ENCODE measurements at places on chromosomes 7 and 10.
A peak's percentile ranks its signal among the peaks of the same experiment; 100 is the strongest.

GRCh38 chr7:19139706-19140327 is 5.4 kb downstream of the FERD3L start:
- no peak for DNase-seq

DNA sequence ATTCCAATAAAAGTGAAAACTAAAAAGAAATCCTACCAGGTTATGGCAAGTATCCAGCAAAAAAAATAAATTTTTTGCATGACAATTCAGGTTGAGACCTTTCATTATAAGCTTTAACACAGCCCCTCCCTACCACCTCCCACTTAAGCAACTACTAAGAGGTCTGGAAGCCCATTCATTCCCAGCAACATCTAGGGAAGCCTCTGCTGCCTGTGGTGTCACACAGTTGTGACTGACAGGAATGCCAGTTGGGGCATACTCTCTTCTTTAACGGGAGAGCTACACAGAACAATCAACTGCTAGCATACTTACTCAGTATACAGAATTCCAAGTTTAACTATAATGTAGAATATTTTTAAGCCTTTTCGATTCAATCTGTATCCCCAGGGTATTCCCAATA is 27.8 kb downstream of the ABI1 start:
- no peak for DNase-seq

GRCh38 chr10:29635711-29636144 is 957 bp upstream of the SVIL start:
- DNase-seq, result peak; percentile 14

- peak; percentile 65 for DNase-seq
These were observed 107.3 kb downstream of the SNX10 start for GRCh38 chr7:26398756-26399509.

GRCh38 chr7:1703441-1703840 is 33.4 kb downstream of the ELFN1 start:
- DNase-seq, result no peak

- no peak for DNase-seq
These were observed 12.3 kb downstream of the SFXN3 start for GRCh38 chr10:101043363-101043707.

DNA sequence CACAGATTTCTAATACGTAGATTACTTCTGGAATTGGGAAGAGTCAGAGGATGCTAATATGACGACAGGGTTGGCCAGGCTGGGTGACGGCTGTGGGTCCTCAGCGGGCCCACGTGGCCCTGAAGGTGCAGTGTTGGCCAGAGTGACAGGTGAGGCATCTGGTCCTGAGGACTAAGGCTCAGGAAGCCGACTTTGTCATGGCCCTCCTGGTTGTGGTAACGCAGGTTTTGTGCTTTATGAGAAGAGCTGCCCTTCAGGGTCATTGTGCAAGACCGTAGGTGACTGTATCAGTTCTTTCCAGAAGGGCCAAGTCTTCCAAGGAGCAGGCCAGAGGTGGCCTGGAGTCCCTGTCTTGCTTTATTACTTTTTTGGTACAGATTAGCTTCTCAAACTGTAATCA is 2.5 kb downstream of the EIF3B start:
- no peak for DNase-seq

GRCh38 chr7:144784943-144785342 is 50.9 kb downstream of the TPK1 start:
- no peak for DNase-seq

GRCh38 chr7:158442260-158442659 is 145.4 kb downstream of the PTPRN2 start:
- no peak for DNase-seq

DNA sequence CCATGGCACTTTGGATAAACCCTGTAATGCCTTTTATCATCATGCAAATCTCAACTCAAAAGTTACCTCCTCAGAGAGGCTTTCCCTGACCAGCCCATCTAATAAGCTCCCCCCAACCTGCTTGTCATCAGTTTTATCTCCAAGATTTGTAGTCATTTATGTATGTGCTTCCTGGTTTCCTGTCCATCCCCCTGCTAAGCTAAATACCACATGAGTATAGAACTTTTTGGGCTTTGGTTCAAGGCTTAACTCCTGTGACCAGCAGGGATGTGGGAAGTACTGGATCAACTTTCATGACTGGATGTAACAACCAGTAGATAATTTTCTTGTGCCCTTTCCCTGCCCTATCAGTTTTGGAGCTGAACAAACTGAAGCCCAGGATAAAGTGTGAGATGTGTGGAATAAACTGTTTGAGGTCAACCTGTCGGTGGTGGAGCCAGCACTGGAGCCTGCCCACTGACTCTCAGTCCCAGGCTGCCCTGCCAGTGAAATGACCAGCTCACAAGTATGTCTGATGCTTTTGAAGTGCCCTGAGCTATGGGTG is 148.6 kb downstream of the CYP26A1 start:
- no peak for DNase-seq

DNA sequence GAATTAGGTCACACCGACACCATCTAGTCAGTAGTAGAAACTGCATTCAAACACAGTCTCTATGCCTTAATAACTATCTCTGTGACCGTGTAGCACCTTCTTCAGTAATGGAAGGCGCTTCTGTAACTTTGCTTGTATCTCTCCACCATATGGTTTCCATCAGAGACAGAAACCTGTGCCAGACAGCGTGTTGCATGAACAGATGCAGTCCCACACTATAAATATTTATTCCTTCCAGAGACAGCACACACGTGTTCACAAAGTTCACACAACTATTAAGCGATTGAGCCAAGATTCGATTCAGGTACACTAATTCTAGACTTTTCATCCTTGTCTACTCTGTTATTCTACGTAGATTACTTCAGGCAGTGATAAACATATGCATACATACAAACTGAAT is 873.9 kb upstream of the MBL2 start:
- no peak for DNase-seq

DNA sequence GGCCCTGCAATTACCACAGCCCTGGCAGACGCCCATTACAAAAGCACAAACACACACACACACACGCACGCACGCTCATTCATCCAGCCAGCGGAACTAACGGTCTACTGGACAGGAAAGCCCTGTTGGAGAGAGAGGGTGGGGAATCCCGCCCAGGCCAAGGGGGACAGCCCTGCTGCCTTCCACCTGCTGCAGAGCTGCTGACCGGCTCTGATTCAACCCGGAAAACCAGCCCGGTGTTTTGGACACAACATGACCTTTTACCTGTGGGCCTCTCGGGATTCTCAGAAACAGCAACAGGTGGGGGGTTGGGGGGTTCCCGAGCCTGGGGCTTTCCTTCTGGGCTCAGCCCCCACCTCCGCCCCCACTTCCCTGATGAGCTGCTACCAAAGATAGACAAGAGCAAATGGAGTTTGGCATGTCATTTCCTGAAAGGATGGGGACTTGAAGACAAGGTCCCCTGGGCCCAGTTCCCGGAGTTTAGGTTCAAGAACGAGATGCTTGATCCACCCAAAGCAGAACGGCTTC is 18.5 kb upstream of the SERPINE1 start:
- DNase-seq, result no peak

DNA sequence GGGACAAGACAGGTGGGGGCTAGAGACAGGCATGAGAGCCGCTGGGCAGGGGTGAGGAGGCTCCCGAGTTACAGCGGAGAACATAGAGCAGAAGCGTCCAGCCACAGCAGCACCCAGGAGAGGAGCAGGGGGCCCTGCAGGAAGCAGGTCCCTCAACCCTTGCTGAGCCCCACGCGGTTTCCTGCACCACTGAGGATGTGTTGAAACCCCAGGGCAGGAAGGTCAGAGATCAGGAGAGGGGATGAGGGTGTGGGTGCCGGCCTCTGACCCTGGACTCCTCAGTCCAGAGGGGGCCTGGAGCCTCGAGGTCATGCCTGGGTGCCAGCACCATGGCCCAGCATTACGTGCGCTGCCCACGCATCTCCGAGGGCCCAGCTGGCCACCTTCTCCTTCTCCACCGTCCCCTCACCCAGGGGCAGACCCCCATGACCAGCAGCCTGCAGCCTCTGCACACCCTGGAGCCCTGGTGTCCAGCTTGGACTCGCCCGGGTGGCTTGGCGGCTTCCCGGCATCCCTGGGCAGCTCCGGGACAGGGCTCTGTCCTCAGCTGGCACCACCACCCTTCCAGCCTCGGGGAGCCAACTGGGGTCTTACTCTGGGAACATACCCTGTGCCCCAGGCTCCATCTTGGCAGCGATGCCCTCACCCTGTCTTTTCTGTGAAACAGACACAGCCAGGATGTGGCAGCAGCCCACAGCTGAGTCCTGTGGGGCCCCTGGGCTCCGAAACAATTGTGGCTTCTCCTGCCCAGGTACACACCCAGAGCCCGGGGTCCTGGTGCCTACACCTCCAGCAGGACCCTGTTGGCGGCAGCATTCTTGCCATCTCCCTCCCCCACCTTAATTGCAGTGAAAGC is 52.0 kb downstream of the STK32C start:
- no peak for DNase-seq

- DNase-seq, result no peak
These were observed 53.0 kb downstream of the PARP12 start for GRCh38 chr7:140009735-140010134.

DNA sequence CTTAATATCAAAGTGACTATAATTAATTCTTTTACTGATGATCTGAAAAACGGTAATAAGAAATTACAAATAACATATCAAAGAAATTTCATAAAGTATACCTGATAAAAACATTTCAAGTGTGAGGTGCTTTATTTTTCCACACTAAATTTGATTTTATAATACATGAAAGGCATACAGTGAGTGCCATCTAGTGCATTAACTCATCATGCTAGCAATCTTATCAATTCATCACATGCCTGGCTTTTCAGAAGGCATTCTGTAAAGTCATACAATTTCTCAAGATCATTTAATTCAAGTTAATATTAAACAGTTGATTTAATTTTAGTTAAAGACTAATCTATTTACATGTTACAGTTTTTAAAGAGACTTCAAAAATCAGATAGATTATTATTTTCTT is 1020.9 kb downstream of the GATA3 start:
- no peak for DNase-seq

GRCh38 chr10:94098896-94099295 is 105.2 kb downstream of the PLCE1 start:
- no peak for DNase-seq

- DNase-seq, result no peak
These were observed 41.3 kb downstream of the AVL9 start for GRCh38 chr7:32536585-32536984.

DNA sequence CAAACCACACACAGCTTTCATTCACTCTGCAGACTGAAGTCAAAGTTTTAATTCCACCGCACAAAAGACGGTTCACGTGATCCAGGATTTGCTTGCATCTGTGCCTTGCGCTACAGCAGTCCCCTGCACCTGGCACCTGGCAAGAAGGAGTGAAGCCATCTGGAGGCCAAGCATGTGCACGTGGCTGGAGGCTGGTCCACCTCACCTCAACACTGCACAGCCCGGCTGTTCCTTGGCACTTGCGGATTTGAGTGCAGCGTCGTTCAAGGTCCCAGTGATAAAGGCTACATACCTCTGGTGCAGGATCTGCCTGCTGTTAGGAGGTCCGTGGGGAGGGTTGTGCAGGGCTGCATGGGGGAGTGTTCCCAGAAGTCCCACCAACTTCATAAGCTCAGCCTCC is 248.5 kb upstream of the GRB10 start:
- DNase-seq, result no peak

DNA sequence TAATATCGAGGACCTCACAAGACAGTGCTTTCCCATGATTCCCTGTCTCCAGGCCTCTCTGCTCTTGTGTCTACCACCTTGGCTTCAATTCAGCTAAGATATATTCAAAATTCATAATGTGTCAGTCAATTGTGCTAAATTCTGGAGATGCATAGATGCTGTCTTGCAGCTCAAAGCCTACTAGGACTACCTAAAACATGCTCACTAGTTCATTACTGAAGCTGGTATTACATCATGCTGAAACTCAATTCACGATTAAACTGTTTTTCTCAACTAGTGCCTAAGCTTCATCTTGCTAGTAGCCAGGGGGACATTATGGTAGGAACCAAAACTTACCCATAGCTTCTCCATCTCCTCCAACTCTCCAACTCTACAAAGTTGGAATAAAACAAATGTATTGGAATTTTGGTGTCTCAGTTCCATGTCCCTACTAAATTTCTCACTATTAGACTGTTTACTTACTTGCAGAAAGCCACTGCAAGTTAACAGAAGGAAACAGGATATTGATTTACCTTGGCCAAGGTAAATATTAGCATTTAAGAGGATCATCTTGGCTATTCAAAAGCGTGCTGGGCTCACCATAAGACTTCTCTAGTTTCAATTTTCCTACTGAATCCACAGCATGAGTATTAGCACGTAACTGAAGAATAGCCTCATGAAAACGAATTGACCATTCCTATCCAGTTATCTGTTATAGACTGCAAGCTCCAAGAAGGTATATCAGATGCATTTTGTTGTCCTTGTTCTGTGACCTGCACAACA is 53.6 kb downstream of the CREB3L2 start:
- DNase-seq, result no peak

GRCh38 chr10:130336617-130337304 is 200.6 kb downstream of the GLRX3 start:
- DNase-seq, result no peak

DNA sequence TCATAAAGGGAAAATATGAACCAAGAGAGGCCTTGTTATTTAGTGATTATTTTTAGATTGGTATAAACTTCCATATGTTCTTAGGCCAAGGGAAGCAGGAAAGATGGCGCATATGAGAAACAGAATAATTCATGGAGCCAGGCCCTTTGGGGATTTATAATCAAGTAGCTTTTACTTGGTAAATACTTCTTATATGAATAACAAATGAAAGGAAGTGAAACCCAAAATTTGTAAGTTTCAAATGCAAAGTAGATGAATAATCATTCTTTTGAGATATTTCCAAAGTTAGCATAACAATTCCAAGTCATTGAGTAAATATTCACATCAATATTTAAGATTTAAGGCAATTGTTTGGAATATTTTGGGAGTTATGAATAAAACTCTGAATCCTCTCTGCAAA is 13.9 kb upstream of the OPTN start:
- DNase-seq, result no peak

DNA sequence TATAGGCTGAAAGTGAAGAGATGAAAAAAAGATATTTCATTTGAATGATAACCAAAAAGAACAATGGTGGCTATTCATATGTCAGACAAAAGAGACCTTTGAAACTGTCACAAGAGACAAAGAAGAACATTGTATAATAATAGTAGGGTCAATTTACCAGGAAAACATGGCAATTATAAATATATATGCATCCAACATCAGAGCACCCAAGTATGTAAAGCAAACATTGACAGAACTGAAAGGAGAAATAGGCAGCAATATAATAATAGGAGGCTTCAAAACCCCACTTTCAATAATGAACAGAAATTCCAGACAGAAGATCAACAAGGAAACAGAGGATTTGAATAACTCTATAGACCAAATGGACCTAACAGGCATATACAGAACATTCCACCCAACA is 876.2 kb downstream of the GRID1 start:
- no peak for DNase-seq

DNA sequence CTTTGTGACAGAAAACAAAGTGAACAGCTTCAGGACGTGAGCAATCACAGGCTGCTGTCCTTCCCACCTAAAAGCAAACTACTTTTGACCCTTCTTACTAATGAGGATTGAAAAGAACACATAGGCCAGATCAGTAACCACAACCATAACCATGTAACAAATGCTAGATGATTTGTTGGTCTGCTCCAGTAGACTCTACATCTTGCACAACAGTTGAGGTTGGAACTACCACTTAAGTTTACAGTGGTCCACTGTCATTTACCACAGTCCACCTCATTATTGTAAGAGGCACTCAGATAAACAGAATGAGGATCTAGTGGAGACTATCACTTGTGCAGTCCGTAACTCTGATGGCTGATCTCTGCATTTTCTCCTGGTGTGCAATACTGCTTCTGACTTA is 27.8 kb downstream of the NET1 start:
- no peak for DNase-seq

GRCh38 chr10:113746217-113746957 is 5.1 kb upstream of the PLEKHS1 start:
- no peak for DNase-seq
